ENCODE measurements at places on chromosomes 2 and 18.

DNA sequence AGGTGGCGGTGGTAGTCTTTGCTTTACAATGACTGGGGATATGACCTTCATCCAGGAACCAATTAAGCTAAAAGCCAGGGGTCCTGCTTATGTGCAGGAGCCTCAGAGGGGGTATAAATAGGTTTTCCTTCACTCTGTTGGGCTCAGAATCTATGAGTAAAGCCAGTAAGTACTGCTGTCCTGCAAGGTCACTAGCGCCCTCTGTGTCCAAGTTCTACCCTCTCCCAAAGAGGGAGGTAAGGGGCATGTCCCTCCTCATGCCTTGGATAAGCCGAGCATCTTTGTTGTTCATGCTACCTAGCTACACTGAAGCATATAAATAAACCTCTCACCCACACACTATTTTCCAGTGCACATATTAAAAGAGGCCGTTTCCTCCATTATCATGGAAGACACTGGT, 79.4 kb downstream of the SPRED2 start:
- no peak for DNase-seq

GRCh38 chr2:237695201-237695780, 67.9 kb downstream of the LRRFIP1 start:
- DNase-seq: peak; percentile 89

DNA sequence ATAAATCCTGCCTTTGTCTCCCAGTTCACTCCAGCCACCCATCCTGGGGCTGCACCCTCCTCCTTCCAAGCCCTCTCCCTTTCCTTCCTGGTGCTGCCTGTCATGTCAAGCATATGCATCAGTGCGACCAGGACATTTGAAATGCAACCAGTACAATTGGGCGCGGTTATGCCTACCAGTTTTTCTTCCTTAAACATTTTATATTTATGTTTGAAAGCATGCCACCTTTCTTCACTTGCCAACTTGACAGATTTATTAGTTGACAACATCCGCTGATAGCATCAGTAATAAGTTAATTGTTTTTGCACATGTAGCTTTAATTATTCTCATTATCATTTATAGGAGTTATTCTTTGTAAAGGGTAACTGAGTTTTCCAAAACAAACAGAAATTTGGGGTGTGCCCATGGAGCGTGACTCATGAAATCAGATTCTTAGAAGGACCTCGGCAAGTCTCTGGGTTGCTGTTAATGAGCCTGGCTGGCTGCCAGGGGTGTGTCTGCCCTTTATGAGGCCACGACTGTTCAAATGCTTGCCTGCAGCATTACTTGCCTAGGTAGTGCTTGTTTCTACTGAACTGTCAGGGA, 32.8 kb upstream of the IL1B start:
- peak; percentile 7 for DNase-seq

GRCh38 chr2:54555318-54555837, 99.3 kb downstream of the SPTBN1 start:
- no peak for DNase-seq

DNA sequence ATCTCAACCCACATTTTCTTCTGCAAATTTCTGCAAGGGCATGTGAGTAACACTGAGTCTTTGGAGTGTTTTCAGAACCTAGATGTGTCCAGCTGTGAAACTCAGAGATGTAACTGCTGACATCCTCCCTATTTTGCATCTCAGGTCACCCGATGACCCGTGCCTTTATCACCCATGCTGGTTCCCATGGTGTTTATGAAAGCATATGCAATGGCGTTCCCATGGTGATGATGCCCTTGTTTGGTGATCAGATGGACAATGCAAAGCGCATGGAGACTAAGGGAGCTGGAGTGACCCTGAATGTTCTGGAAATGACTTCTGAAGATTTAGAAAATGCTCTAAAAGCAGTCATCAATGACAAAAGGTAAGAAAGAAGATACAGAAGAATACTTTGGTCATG, 8.0 kb downstream of the UGT1A1 start:
- DNase-seq: no peak

- DNase-seq: no peak
Measured at GRCh38 chr2:174038462-174038861, 73.3 kb upstream of the SP3 start.

DNA sequence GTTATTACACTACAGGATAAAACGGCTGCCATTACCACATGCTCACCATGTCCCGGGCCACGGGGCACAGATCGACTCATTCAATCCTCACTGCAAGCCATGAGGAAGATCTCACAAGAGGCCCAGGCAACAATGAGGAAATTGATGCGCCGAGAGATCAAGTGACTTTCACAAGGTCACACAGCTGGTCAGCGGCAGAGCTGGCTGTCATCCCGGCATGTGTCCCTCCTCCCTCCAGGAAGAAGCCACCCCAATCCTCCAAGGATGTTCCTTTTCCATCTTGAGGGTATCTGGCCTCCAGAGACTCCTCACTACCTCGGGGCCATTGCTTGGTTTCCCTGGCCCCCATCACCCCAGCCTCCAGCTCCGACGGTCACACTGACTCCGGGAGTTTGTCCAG, 65.3 kb upstream of the GLI2 start:
- no peak for DNase-seq

GRCh38 chr2:71070294-71071093, 2.0 kb downstream of the NAGK start:
- DNase-seq: no peak

- DNase-seq: no peak
Measured at GRCh38 chr2:225999692-226000091, 600.2 kb downstream of the NYAP2 start.

GRCh38 chr2:163191372-163191771, 352.8 kb upstream of the KCNH7 start:
- peak; percentile 55 for DNase-seq

- DNase-seq: no peak
Measured at GRCh38 chr2:120140866-120141265, 82.3 kb downstream of the TMEM185B start.

GRCh38 chr2:529424-529823, 147.8 kb downstream of the TMEM18 start:
- DNase-seq: peak; percentile 15

GRCh38 chr18:30192216-30192615, 850.3 kb downstream of the DSC3 start:
- no peak for DNase-seq

GRCh38 chr18:78510636-78511035, 469.0 kb upstream of the SALL3 start:
- DNase-seq: no peak

Measured in amniotic stem cell (primary cell).